Activated naive CD8-positive, alpha-beta T cell treated with anti-CD3 and anti-CD28 coated beads for 36 hours (primary cell): ENCODE measurements at places on chromosomes 4 and X. TPM values are rescaled to one million over a fixed set of nuclear protein-coding genes. Genes with fewer than 3 reads are reported as not detected.

BRS3 gene
- not detected for total RNA-seq

GAGE12E gene
- not detected for total RNA-seq

EGF gene
- not detected for total RNA-seq

- H3K4me3 ChIP-seq: peak within 1 kb of the TSS; percentile 94
- H3K27ac ChIP-seq: peak within 1 kb of the TSS; percentile 93
- peak; percentile 95 for DNase-seq
- H3K27me3 ChIP-seq: no peaks in the 10 kb centered on the region
- peaks cover 34% of the 10 kb centered on the region for H3K4me1 ChIP-seq
Observed at GRCh38 chr4:176319704-176320339, at the start of gene SPCS3. TSS of gene SPCS3 (plus strand) at chr4:176319966. CDS start at chr4:176320077, 111 bp downstream.

DNA sequence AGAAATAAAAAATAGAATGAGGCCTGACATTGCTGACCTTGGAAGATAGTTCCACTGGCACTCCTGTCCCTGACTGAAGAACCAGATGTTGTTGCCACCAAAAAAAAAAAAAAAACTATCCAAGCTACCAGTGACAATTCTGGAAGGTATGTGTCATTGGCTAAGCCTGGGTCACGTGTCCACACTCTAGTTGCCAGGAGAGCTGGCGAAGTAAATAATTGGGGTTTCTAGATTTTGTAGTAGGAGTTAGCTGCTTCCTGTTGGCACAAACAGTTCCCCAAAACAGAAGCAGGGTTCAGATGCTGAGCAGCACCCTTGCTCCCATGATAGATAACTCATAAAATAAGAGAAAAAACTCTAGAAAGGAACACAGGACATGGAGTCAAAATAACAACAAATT lies 20.5 kb downstream of the MND1 start:
- peaks cover 7% of the 10 kb centered on the region for H3K4me1 ChIP-seq
- H3K27ac ChIP-seq: no peak overlapping the region
- DNase-seq: no peak
- H3K27me3 ChIP-seq: no peaks in the 10 kb centered on the region
- peaks cover 76% of the 10 kb centered on the region for H3K36me3 ChIP-seq

EIF2S3 gene
- total RNA-seq: 386 TPM
